NCI-H1930 (cell line): ENCODE measurements at places on chromosomes 5 and 9.

DNA sequence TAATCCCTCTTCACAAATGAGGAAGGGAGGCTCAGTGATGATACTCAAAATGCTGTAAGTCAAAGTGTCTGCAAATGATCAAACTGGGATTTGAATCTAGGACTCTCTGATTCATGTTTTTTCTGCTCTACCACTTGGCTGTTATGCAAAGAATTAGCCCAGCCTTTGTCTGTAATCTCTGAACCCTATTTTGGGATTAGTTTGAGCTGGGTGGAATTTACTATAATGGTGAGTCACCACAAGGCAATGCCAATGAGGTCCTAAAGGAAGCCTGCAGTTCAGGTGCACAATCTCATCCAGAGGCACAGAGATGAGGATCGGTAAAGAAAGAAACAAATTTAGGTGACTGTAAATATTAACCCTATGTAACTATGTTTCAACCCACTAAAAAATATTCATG is 29.2 kb downstream of the RFK start:
- no peak for DNase-seq

DNA sequence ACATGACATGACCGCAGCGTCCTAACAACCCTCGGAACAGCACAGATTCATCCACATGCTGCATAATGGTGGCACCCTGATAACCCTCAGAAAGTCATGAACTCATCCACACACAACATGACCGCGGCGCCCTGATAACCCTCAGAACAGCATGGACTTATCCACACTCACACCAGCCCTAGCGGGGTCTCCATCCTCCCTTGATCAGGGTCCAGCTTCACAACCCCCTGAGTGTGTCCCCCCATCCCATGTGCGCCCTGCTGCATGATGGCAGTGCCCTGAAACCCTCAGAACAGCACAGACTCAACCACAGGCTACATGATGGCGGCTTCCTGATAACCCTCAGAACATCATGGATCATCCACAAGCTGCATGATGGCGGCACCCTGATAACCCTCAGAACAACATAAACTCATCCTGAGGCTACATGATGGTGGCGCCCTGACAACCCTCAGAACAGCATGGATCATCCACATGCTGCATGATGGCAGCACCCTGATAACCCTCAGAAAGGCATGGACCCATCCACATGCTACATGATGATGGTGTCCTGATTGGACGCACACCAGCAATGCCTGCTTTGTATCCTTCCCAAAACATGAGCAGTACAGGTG is 28.3 kb downstream of the SLC6A3 start:
- no peak for DNase-seq

DNA sequence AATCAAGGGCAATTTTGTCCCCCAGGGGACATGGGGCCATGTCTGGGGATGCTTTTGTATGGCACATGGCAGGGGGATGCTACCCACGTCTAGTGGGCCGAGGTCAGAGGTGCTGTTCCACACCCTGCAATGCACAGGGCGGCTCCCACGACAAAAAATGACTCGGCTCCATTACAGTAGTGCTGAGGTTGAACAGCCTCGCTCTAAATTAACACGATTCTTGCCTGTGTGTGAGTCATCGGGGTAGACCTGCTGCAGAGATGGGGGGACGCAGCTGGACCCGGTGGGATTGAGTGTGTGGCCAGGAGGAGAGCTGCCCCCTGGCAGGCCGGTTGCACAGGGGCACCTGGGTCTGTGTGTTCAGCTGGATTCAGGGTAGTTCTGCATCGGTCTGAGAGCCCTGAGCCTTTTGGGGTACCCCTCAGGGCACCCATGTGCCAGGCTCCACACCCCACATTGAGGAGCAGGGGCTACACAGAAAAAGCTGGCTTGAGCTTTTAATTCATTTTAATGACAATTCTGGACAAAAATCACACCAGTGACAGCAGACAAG is 20.0 kb upstream of the COL5A1 start:
- DNase-seq = no peak

- no peak for DNase-seq
Observed at GRCh38 chr5:32182463-32183063, 8.4 kb upstream of the GOLPH3 start.

DNA sequence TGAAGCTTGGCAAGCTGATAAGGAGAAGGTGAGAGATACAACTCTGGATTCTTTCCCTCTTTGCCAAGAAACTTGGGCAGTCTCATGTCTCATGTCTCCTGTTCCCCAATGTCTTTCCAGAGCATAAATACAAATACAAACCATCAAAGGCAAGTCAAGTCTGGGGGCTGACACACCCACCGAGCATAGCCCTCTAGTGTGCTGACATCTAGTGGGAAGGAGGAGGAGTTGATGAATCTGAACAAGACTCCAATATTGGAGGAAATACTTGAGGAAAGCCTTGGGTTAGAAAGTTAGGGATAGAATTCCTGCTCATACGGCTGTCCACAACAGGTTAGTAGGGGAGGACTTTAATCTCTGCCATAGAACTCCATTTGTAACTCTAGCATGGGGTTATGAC is 8.6 kb downstream of the MLANA start:
- no peak for DNase-seq

- no peak for DNase-seq
Observed at GRCh38 chr5:73591698-73592501, 26.4 kb downstream of the UTP15 start.

DNA sequence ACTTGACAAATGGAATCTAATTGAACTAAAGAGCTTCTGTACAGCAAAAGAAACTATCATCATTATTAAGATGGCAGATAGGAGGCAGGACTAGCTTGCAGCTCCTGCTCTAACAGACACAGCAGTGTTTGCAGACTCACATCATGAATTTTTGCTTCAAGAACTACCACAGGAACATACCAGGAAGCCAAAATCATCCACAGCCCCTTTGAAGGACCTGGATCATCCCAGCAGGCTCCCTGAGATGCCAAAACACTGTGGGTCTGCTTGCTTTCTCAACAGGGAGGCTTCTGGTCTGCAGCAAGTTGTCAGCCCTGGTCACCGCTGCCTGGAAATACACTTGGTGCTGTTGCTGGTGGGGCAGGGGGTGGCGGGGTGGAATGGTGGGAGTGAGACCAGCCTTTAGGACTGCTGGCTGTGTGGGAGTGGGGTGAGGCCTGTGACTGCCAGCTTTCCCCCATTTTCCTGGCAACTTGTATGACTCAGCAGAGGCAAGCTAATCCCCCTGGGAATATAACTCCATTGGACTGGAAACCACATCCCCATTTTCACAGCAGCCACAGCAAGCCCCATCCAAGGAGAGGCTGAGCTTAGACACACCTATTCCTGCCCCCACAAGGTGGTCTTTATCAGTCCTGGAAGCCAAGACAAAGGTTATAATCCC is 533.8 kb upstream of the CYLC2 start:
- DNase-seq = no peak

- DNase-seq = no peak
Observed at GRCh38 chr5:78600687-78601414, 47.7 kb downstream of the LHFPL2 start.

DNA sequence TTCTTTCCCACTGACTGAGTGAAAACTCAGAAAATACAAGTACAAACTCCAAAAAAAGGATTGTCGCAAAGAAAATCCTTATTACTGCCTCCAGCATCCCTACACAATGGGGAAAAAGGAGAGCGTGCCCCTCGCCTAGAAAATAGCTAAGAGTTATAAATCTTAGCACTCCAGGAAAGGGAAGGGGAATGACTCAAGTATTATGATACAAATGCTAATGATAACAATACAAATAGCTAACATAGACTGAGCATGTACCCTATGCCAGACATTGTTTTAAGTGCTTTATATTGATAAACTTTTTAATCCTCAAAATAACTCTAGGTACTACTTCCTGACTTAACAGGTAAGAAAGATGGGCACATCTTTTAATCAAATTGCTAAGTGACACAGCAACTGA is 70.8 kb upstream of the VCAN start:
- no peak for DNase-seq

GRCh38 chr9:114688379-114688778 is 6.4 kb upstream of the TEX48 start:
- no peak for DNase-seq

DNA sequence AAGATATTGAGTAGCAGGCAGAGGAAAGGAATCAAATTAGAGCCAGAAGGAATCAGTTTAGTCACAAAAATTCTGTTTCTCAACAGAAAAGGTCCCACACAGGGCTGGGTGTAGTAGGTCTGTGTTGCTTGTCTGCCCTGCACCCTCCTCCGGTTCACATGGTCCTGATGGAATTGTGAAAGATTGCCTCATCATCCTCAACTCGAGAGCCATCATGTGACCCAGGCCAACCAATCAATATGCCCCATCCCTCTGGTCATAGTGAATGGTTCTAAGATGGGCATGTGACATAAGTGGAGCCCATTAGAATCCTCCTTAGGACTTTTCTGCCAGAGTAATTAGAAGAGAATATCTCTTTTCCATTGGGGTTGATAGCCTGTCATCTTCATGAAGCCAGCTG is 56.7 kb upstream of the RAD23B start:
- no peak for DNase-seq

DNA sequence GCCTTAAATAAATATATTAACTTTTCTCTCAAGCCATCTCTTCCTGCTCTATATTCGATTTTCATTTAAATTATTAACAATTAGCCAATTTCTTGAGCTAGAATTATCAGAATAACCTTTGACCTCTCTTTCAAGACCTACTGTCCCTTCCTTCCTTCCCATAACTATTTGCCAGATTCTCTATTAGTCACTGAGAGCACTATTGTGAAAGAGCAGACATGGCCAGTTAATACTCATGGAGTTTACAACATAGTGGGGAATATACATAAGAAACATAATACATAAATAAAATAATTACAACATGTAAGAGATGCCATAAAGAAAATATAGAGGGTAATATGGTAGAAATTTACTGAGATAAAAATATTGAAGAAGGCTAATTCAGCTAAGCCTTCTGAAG is 72.1 kb upstream of the CHD1 start:
- no peak for DNase-seq

DNA sequence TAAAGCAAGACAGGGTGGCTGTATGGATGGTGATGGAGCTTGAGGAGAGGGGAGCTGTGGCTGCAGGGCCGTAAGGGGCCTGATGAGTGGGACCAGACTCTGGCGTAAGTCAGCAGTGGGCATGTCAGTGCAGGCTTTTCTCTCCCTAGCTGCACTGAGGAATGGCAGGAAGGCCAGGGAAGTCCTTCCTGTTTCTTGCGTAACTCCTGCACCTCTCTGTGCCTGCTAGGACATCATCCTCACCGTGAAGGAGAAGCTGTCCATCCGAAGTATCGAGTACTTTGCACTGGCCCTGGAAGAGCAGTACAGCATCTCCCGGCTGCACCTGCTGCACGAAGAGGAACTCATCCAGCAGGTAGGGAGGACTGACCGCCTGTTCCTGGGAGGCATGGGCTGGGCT is 24.1 kb upstream of the TRMT10B start:
- DNase-seq = no peak

GRCh38 chr9:136081113-136081825 is 13.8 kb downstream of the NACC2 start:
- no peak for DNase-seq

GRCh38 chr5:51383131-51384121 is at the start of gene ISL1:
ISL1 (plus strand) TSS chr5:51383448; CDS start chr5:51383672, 224 bp downstream.
- peak; percentile 72 for DNase-seq

- DNase-seq = no peak
Observed at GRCh38 chr5:95783661-95784060, 38.9 kb downstream of the GLRX start.

DNA sequence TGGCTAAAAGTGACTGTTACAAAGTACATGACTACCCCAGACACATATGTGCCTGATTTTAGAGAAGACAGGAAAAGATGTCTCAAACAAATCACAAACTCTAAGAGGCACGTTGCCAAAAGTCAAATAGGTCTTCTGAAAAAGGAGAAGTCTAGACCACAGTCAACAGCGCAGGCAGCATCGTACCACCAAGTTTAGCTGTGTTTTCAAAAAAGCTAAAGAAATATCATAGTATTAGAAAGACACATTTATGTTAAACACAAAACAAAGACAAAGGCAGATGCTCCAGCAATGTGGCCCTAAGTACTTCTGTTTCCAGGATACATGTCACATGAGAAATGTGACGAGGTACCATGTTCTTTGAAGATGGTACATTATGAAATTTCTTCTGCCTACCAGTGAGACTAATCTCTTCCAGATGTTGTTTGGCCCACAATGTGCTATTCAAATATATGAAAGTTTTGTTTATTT is 43.5 kb downstream of the LPAR1 start:
- DNase-seq = no peak

- DNase-seq = no peak
Observed at GRCh38 chr9:126513159-126514036, 100.3 kb upstream of the LMX1B start.

DNA sequence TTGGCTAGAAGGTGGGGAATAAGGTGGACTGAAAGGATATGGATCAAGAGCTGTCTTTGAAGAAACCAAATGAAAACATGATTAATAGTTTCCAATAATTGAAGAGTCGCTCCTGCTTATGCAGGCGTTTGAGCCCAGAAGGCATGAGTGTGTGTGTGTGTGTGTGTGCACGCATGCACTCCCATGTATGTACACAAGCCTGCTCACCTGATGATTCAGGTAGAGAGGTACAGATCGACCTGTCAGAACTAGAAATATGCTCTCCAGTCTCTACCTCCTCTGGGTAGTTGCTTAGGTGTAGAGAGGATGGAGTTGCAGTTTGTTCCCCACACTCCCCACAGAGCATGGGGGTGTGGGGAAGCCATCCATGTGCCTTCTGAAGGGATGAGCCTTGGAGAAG is 1.1 kb upstream of the FGF1 start:
- DNase-seq = no peak

DNA sequence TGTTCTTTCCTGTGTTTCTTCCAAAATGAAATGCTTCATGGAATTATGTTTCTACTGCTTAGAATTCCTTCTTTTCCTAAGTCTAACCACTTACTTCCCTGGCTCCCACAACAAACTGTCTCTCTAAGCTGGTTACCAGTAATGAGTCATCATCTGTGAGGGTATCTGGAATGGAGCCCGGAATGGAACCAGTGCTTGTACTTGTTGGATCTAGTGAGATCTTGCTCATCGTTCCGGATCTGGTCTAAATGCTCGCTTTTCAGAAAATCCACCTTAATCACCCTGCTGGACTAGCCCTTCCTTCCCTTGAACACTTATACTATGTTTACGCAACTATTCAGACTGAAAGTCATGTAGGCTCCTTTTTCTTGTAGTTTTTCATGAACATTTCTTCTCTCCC is 184.8 kb downstream of the PBX3 start:
- DNase-seq = no peak

DNA sequence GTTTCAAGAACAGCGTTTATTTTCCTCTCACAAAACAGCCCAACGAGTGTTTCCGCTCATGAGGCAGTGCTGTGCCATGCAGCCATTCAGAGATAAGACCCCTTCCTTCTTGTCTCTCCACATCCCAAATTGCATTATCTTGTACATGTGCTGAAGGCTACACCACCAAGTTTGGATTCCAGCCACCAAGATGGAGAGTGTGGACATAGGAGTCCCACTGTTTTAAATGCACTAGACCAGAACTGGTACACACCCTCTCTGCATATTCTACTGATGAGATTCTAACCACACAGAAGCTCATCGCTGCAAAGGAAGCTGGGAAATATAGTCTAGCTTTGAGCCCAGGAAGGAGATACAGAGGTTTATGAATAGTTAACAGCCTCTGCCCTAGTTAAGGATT is 509.4 kb downstream of the NFIB start:
- DNase-seq = no peak

- no peak for DNase-seq
Observed at GRCh38 chr9:97848480-97849237, 4.4 kb upstream of the FOXE1 start.

GRCh38 chr5:175471628-175472027 is 6.7 kb upstream of the SFXN1 start:
- DNase-seq = no peak

GRCh38 chr5:150648294-150649107 is 8.0 kb downstream of the SYNPO start:
- no peak for DNase-seq
